GM12892 (cell line): ENCODE measurements at places on chromosomes 4 and X.

DNA sequence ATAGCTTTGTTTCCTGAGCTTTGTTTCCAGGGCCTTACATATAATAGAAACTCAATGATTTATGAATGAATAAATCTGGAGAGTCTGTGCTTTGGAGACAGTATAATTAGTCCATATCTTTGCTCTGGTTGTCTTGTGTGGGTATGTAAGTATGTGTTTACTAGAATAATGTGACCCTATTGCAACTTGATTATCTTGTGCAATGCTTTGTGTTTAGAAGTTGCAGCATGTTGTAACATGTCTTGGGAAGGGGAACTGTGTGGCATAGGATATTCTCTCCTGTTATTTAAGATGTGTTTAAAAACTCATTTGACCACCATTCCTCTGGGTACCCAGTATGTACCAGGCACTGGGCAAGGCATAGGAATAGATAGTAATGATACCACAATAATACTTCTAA is 6.1 kb downstream of the SPATA18 start:
- DNase-seq = no peak

GRCh38 chrX:119698845-119699244 is 5.9 kb upstream of the SEPTIN6 start:
- DNase-seq = no peak

DNA sequence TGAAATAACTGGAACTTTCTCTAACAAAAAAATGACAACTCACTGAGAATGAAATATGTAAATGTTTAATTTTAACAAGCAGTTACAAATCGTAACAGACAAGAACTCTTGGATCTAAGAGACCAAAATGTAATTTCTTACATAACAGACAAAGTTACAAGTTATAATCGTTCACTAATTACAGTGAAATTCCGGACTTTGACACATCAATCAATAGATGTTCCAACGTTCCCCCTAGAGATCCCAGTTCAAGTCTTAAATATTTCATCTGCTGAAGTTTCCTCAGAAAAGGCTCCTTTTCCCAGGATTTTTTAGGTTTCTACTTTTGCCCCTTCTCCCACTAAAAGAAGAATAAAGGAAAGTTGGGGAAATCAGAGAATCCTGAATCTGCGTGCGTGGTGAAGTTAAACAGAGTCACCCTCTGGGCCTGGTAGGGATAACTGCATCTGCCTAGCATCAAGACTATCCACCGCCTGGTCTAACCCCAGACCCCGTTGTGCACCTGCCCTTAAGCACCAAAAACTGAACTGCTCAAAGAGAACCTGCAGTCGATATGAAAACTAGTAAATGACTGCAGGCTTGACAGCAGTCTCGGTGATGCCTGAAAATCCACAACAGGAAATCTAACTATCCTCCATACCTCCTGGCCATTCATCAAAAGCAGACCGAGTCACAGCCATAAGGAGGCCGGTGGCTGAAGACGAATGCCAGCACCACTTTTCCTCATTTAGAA is 2.3 kb downstream of the IRF2 start:
- peak; percentile 23 for DNase-seq

DNA sequence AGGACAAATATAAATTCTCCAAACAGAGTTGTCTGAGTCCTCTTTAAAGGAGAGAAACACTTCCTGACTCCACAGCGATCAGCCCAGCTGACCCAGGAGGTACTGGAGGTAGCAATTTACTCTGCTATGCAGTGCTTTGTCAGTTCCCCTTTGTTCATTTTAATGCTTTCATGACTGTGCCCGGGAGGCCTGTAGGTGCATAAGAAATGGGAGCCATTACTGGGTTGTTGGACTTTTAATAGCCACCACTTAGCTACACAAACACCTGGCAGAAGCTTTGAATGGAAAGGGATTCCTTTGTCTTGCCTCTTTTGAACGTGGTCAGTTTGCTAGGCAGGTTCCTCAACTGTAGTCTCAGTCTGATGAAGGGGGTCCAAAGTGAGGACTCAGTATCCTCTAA is 59.0 kb upstream of the AFF2 start:
- no peak for DNase-seq

GRCh38 chr4:22524895-22525294 is 9.0 kb upstream of the ADGRA3 start:
- DNase-seq = no peak

- no peak for DNase-seq
Measured at GRCh38 chr4:117164338-117164737, 79.0 kb upstream of the TRAM1L1 start.

DNA sequence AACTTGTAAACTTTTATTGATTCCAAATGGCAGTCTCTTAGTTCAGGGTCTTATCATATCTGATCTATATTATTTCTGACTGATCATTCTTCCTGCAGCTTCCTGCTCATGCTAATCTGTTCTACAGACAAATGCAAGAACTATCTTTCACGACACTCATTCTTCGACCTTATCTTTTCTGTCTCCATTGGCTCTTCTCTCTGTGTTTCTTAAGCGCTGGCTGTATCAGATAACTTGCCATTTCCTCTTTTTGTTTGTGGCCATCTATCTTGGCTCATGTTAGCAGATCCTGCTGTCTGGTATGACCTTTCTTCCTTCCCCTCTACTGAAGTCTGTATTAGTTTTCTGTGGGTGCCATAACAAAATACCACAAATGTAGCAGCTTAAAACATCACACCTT is 230.5 kb upstream of the PUDP start:
- DNase-seq = no peak

DNA sequence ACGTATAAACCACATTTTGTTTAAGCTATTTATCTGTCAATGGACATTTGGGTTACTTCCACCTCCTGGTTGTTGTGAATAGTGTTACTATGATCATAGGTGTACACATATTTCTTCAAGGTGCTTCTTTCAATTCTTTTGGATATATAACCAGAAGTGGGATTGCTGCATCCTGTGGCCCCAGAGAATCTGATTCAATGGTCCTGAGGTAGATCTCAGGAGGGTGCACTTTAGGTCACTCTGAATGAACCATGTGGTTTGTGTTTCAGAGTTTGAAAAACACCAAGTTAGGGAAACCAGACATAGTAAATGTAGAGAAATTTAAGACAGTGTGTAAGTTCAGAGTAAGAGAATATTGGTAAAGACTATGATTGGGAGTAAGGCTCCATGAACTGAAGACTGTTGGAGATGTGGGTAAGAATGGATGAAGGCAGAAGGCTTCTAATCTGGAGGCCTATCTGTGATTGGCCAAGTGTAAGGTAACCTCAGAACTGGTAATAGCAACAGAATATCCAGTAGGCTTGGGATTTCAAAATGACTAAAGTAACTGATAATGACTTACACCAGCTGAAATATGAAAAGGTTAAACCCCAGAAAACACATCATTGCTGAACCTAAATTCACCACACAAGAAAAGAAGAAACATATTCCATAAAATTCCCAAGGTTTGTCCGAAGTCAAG is 236.9 kb downstream of the CAMK2D start:
- DNase-seq = no peak

DNA sequence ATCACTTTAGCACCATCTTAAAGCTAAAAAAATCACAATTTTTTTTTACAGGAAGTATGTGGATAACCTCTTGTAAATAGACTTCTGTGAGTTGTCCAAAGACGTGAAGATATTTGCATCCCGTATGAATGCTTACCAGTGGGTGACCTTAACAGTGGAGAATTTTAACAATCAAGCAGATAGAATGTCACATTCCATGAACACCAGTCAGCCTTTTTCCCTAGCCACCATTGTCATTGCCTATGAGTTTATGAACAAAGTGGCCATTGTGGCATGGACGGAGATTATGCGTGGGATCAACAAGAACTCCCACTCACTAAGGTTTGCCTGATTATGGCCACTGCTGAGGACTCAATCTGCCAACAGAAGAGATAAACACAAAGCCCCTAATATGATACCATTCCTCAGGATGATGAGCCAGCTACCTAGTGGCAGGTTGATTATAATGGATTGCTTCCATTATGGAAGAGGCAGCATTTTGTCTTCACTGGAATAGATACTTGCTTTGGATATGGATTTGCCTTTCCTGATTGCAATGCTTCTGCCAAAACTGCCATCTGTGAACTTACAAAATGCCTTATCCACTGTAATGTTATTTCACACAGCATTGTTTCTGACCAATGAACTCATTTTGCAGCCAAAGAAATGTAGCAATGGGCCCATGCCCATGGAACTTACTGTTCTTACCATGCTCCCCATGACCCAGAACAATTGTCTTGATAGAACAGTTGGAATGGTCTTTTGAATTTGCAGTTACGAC is 830.9 kb upstream of the NDST4 start:
- DNase-seq = no peak

DNA sequence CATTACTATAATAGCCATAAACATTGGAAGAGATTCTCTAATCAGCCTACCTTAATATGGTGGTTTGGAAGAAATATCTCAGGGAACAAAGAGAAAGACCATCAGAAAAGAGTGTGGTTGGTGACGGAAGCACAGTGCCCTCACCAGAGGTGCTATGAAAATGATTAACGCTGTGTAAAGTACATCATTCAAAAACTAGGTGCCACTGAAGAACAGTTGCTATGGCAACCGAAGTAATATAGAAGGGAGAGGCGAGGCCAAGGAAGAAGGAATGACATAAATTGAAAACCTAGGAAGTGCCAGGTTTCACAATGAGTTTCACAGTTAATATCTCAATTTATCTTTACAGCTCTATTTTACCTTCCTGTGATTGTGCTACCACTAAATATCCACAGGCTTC is 57.0 kb upstream of the ARSJ start:
- DNase-seq = no peak

GRCh38 chr4:84908876-84909275 is 57.6 kb downstream of the WDFY3 start:
- DNase-seq = no peak

DNA sequence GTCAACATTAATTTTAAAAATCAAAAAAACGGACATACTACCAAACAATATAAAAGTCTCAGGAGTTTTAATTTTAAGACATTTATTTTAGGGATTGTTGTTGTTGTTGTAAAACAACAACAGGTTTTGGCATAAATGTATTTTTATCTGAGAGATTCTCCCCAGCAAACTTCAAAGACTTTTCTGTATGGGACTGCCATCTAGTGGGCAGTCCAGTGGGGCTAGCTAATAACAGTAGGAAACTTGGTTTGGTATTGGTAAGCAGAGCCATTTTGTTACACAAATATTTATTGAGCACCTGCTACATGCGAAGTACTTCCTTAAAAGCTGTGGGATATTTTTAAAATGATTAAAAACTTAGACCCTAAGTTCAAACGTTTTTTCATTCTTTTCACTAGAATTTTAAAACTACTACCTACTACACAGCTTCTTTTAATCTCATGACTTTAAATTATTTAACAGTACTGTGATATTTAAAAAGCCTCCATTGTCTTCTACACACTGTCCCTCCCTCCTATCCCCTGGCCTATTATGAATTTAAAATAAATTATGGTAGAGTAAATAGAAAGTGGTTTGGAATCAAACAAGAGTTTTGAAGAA is 1028.4 kb upstream of the INTU start:
- DNase-seq = no peak

- no peak for DNase-seq
Measured at GRCh38 chr4:6620296-6620695, 20.2 kb upstream of the MRFAP1 start.

DNA sequence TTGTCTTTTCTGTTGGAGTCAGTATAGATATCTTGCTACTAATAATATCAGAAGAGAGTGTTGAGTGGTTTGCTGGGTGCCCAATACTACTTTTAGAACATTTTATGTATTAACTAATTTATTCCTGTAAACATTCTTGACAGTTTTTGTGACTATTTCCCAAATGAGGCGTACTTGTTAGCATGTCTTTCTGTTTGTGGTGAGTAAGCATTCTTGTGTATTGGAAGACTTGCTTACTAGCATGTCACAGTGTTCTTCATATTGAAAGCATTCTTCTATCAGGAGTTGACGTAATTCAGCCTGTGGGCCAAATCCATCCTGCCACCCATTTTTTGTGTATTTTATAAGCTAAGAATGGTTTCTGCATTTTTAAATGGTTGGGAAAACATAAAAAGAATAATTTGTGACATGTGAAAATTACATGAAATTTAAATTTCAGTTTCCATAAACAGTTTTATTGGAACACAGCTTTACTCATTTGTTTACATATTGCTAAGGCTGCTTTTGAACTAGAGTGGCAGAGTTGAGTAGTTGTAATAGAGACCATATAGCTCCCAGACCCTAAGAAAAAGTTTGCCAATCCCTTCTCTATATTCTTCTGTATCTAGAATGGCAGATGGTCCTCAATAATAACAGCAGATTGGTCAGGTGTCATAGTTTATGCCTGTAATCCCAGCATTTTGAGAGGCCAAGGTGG is 20.4 kb downstream of the REPS2 start:
- no peak for DNase-seq

GRCh38 chr4:174305961-174306360 is 22.2 kb downstream of the CEP44 start:
- no peak for DNase-seq

DNA sequence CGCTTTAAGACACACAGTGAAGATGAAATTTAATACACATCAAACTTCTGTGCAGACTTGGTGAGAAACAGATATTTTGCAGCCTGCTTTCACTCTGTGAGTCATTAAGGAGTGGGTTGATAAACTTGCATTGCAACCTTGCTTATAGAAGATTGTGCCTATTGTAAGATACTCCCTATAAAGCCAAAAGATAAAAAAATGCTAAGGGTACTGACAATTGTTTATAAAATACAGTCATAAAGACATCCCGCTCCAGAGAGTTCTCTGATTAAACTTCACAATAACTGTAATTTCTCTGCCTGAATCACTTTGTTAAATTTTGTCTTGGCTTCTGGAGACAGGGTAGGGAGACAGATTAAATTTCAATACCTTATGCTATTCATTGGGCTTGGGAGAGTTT is 49.1 kb downstream of the GALNT7 start:
- no peak for DNase-seq

DNA sequence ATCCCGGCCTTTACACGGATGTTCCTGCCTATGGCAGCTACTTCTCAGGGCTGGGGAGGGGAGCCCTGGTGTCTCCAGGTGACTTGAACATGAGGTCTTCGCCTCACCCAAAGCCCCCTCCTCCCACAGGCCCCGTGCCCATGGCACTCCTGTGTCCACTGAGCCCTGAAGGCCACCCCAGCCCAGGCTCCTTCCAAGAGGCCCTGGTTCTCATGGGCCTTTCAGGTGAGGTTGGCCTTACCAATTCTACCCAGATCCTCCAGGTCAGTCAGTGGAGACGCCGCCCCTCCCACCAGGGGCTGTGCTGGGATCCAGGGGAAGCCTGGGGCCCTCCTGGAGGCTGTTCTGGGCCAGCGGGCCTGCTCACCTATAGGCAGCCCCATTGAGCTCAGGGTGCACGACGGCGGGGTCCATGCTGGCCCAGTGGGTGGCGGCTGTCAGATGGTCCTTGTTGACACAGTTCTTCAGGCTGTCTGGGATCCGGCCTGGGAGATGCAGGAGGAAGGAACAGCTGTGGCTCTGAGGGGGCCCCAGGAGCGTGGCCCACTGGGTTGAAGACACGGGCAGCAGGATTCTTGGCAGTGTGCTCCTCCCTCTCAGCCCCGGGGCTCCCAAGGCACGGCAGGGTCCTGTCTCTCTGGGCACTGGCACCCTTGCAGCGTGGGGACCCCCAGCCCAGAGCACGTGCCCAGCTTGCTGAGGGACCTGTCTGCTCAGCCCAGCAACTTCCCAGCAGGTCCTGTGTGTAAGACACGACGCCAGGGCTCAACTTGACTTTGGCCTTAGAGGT is 36.2 kb downstream of the CTBP1 start:
- DNase-seq = no peak

- DNase-seq = no peak
Measured at GRCh38 chr4:158006990-158007389, 165.8 kb downstream of the GASK1B start.
